GM06990 (cell line): ENCODE measurements at places on chromosomes 6 and 20.

DNA sequence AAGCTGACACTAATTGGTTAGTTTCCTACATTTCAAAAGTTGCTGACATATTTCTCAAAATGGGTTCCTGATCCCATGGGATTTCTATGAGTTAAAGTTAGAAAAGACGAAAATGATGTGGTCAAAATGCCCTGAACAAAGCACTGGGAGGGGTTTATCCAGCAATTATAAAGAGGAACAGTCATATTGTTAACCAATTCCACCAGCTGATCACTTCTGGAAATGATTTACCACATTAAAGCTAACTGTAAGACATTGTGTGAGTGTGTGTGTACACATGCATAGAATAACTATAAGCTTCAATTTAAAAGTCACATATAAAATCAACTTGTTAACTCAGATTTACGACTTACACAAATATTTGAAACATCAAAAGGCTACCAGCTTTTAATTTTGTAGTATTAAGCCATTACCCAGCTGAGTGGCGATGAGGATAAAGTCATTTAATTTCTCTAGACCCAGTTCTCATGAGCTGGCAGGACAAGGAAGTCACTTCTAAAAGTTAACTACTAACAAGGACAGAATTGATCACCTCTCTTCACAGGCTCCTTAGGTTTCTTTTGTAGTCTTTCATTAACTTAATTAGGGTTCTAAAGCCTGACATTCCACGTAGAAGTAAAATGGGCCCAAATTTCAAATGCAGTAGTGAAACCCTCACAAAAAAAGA, 40.4 kb downstream of the MAN1A1 start:
- DNase-seq = no peak

GRCh38 chr20:4109307-4109940, 94.1 kb upstream of the RNF24 start:
- no peak for DNase-seq

DNA sequence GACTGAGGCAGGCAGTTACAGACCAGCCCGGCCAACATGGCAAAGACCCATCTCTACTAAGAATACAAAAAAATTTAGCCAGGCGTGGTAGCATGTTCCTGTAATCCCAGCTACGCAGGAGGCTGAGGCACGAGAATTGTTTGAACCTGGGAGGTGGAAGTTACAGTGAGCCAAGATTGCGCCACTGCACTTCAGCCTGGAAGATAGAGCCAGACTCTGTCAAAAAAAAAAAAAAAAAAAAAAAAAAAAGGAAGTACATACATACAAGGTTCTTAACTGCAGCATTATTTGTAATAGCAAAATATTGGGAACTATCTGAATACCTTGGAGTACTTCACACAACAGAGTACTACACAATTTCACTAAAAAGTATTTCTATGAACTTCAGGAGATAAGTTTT, 183.5 kb upstream of the OLIG3 start:
- no peak for DNase-seq

DNA sequence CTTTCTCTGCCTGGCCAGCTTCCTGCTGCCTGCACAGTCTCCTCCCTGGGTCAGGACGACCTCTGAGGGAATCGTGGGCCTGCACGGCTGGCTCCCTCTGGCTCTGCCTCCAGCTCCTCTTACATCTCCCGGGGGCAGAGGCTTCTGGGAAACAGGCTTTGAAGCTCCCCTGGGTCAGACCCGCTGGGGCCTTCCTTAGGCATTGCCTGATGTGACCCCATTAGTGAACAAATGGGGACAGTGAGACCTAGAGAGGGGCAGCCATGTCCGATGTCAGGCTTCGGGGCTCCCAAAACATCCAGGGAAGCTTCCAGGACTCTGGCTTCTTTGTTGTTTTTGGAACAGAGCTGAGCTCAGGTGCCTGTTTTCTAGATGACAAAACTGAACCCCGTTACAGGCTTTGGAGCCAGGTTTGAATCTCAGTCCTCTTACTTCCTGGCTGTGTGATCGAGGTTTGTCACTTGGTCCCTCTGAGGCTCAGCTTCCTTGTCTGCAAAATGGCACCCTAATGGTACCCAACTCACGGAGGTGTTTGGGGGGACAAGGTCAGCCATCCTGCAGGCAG, 94.3 kb downstream of the CEBPB start:
- no peak for DNase-seq

- no peak for DNase-seq
Measured at GRCh38 chr6:6270948-6271535, 49.4 kb downstream of the F13A1 start.

DNA sequence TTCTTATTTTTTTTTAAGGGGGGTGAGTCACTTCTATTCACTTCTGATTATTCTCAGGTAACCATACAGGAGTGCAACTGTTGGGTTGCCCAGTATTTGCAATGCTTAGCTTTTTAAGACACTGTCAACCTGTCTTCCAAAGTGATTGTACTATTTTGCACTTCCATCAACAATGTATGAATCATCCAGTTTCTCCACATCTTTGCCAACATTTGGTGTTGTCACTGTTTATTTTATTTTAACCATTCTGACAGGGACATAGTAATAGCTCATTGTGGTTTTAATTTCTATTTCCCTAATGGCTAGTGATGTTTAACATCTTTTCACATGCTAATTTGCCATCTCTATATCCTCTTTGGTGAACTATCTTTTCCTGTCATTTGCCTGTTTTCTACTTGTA, 1.4 kb upstream of the SLC13A3 start:
- no peak for DNase-seq

DNA sequence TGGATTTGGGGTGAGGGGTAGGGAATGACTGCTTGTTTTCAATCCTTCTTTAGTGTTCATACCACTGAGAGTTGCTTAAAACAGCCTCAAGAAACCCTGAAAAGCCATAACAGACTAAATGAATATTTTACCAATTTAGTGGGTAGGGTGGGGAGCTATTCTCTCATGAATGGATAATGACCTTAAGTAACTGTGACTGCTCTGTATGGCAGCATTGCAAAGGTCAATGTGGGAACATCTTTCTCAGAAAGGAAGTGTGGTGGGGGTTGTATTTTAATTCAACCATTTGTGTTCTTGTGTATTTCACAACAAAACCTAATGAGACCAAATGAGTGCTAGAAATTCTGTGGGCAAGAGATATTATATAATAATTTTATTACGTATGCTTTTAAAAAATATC, 55.7 kb downstream of the PHACTR2 start:
- DNase-seq = no peak

GRCh38 chr20:22404419-22405170, 179.8 kb downstream of the FOXA2 start:
- DNase-seq = no peak

DNA sequence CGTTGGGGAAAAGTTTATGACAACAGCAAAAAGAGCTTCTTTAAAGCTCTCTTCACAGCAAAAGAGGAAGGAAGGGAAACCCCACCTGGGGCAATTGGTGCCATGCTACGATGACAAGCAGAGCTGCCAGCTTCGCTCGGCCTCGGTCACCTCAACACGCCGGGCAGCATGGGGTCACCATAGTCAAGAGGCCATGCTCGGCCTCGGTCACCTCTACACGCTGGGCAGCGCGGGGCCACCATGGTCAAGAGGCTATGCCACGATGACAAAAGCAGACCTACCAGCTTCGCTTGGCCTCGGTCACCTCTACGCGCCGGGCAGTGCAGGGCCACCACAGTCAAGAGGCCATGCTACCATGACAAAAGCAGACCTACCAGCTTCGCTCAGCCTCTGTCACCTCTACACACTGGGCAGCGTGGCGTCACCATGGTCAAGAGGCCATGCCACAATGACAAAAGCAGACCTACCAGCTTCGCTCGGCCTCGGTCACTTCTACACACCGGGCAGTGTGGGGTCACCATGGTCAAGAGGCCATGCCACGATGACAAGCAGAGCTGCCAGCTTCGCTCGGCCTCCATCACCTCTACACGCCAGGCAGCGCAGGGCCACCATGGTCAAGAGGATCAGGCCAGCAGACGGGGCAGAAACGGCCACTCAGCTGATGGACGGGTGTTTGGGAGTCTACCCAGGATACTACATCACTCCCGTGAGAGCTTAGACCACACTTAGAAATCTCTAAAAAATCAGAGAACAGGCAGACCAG, 12.1 kb downstream of the APMAP start:
- DNase-seq = no peak

DNA sequence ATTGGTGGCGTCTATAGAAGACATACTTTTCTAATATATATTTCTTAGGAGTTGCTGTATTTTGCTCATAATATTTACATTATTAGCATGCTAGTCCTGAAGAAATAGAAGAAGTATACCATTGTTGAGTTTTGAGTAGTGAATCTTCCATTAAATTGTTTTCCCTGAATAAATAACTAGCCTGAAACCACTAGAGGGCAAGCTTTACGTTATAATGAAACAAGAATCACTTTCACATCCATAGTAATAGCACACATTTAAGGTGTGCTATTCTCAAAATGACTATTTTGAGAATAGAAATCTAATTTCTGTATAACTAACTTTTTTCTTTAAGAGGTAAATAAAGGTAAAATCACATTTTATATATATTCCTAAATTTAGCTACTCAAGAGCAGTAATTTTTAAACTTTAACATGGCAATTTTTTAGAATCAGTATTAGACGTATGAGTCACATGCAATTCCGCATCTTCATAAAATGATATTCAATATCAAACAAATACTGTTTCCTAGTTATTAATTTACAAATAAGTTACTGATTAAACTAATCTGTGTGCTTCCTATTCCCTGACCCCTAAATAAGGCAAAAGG, 213.2 kb upstream of the MANEA start:
- peak; percentile 1 for DNase-seq

GRCh38 chr20:17609811-17610377, 40.0 kb downstream of the DSTN start:
- no peak for DNase-seq

DNA sequence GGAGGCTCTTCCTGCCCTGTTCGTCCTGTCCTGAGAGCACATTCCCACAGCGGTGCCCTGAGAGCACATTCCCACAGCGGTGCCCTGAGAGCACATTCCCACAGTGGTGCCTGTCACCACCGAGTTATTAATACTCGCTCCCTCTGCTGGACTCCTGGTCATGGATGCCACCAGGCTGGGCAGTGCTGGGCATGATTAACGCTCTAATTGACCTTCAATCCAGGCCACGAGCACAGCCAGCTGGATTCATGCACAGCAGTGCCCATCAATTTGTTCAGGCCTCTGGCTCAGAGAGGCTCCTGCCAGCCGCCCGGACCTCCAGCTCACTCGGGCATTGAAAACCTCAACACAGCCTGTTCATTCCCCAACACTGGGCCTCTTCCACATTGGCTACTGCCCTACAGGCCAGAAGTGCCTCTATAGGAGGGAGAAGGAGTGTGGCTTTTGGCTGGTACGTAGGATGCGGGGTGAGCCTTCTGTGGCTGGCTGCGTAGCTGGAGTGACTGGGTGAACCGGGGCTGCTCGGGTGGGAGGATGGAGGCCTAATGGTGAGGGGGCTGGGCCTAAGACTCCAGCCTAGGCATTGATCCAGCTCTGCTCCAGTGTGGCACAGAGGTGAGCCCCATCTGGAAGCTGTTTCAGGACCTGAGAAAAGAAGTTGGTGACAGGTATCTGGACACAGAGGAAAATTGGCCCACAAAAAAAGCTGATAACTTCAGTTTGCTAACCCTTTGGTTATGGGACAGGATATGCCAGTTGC, 9.3 kb downstream of the IP6K3 start:
- DNase-seq = no peak

- no peak for DNase-seq
Measured at GRCh38 chr6:91276315-91276714, 689.4 kb upstream of the MAP3K7 start.

DNA sequence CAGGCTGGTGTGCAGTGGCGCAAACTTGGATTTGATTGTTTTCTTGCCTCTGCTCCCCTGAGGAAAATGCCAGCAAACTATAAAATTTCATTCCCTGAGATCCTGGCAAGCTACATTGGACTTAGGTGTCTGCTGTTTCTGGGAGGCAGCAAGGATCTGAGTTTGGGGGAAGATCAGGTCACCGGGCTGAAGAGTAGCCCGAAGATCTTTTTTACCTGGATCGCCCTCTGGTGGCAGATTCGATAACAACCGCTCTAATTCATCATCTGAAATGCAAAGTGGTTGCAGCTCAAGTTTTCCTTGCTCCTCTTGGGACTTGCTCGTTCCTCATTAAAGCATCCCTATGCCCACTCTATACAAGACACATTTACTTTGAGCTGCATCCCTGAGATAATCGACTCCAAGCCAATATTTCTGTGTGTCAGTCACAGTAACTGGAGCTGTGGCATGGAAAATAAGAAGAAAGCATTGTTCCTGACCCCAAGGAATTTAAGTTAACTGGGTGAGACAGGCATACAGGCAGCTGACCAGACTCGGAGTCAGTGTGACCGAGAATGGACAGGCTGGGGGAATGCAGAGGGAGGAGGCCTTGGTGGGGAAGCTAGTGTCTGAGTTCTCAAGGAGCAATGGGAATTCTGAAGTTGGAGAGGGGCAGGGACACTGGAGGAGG, 131.8 kb upstream of the PROKR2 start:
- DNase-seq = no peak

GRCh38 chr20:13336308-13337089, 115.4 kb downstream of the ISM1 start:
- no peak for DNase-seq

DNA sequence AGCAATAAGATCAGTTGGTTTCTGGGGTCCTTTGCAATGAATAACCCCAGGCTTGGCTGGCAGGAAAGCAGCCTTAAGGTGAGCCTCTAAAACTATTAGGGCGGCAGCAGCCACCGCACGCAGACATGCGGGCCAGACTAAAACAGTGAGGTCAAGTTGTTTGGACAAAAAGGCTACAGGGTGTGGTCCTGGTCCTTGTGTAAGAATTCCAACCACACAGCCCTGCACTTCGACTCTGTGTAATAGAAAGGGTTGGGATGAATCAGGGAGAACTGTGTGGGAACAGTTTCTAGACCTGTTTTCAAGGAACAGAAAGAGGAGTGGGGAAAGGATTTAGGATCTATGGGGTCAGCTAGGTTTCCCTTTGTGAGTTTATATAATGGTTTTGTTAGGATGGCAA, 237.6 kb downstream of the SMOC2 start:
- no peak for DNase-seq

DNA sequence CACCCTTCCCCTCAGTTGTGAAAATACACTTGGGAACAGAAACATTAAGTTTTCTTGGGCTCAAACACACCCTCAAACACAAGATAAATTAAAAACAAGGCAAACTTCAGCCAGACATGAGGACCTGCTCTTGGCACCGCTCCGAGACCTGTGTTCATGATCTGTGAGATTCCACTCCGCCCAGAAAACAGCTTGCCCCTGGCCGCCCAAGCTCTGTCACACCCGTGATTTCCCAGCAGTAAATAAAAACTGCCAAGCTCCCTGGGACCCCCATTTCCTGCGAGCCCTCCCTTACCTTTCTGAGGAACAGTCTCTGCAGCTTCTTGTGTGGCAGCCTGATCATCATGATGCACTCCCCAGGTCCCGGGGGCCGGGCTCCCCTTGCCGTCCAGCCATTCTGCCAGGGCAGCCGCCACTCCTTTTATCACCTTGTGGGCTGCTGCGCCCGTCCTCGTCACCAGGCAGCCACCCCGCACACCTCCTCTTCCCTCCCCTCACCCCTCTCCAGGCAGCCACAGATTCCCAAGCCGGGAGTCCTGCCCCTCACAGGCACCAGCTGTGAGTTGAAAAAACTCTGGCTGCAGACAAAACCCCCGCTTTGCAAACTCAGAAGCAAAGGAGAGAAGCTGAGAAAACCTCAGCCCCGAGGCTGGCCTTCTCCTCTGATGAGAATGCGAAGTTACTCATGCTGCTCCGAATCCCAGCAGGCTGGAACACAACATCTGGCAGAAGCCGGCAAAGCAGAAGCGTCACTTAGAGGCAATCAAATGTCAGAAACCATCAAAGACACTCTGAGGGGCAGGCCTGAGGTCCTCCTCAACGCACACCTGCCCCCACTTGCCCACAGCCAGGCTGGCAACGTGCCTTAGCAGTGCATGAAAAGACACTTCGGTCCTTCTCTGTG, 130.4 kb upstream of the RPS6KA2 start:
- no peak for DNase-seq
